ENCODE measurements at places on chromosomes 11 and 22.

GRCh38 chr11:131686836-131687235 is 316.4 kb downstream of the NTM start:
- DNase-seq = no peak

DNA sequence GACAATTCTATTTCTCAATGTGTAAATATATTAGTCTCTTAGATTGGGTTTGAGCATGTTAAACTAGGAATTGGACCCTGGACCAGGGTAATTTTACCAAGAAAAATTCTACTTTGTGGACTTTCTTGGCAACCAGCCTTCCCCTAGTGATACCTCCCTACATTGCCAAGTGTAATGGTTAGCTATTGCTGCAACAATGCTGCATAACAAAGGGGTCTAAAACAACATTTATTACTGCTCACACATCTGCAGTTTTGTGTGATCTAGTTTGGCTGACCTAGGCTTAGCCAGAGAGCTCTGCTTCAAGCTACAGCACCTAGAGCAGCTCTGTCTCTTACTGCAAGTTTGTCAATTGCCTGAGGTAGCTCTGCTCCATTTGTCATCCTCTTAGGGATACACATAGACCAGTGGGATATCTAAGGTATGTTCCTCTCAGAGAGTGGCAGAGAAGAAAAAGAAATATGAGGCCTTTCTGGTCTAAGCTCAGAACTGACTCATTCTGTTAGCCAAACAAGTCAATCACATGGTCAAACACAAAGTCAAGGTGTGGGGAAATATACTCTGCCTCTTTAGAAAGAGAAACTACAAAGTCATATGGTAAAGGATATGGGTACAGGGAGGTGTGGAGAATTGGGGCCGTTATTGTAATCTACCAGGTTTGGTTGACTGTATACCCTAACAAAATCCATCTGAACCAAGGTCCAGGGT is 2.0 kb upstream of the LAYN start:
- no peak for DNase-seq

DNA sequence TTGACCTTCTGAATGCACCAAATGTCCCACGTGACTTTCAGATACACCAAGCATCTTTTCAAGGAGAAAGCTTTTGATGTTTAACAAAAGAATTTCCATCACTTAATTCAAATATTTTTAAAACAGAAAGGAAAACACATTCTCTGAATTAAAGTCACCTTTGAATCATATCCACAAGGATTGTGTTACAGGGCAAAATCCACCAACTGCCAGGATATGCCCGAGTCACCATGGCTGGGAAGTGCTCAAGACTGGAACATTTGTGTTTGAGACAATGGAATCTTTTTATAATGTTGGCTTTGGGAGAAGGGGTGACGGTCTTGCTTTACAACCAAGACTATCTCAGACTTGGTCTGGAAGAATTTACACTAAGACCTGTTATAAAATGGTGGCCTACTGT is 40.8 kb downstream of the BID start:
- no peak for DNase-seq

GRCh38 chr11:120918257-120918656 is 105.6 kb upstream of the TBCEL start:
- no peak for DNase-seq

All from stimulated activated CD8-positive, alpha-beta memory T cell treated with anti-CD3 and anti-CD28 coated beads, Interleukin-7, amount 100 ng/mL, for 1 hour (primary cell).